ENCODE measurements at places on chromosomes 7 and 10.

DNA sequence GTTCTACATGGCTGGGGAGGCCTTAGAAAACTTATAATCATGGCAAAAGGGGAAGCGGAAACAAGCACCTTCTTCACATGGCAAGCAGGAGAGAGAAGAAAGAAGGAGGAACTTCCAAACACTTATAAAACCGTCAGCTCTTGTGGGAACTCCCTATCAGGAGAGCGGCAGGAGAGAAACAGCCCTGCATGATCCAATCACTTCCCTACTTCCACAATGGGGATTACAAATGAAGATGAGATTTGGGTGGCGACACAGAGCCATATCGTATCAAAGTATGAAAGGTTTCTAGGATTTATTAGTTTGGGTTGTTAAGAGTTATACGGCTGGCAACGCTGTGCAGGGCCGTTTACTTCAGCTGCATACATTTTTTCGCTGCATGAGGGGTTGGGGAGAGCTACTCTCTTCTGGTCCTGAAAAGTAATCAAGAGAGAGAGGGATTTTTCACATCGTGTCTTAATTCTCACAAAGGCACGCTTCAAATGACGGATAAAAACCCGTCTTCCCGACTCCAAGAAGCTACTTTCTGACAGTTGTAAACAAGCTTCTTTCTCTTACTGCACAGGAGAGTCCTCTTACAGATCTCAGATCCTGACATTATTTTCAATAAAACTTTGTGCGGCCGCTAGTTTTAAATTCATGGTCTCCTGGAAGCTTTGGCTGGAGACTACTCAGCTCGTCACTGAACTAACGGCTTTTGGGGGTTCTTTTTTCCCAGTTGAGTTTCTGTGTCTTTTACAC is 751 bp upstream of the GTPBP10 start:
- DNase-seq = no peak

DNA sequence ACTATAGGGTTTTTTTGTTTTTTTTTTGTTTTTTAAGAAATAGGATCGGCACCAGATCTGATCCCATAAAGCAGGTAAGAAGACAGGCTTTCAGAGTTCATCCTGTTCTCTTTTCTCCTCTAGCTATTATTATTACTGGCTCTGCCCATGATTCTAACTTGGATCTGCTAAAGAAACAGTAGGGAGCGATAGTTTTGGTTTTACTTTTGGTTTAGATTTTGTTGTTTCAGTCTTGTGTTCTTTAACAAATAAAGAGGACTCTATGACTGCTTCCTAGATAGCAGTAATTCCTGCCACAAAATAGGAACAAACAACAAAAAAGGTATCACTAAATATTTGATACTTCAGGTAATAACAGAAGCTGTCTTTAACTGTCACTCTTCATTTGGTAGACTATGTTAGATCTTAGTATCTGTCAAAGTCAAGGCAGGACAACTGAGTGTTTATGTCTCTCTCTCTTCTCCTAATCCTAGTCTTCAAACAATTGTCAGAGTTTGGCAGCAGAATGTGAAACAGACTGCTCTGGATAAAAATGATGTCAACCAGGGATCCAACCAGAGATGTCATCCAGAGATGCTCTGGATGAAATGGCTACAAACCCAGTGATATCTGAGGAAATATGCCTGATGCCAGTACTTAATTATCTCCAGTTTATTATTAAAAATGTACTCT is 99.8 kb downstream of the KMT2C start:
- DNase-seq = no peak

- DNase-seq = no peak
These were observed 33.6 kb downstream of the SMKR1 start for GRCh38 chr7:129535896-129536295.

DNA sequence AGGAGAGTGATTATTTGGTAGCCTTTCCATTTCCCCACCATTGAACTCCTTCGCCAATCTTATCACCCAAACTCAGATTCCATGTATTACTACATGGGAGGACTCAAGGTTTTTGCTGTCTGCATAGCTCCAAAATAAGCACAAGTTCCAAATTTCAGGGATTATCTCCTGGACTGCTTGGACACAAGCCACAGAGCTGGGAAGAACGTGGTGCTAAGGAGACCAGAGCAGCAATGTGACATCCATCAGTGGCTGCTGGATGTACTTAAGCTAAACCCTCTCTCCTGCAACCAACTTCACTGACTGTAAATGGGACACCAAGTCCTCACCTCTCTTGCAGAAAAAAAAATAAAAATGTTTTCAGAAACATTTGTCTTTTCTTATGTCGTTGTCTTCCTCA is 56.3 kb downstream of the NRP1 start:
- no peak for DNase-seq

DNA sequence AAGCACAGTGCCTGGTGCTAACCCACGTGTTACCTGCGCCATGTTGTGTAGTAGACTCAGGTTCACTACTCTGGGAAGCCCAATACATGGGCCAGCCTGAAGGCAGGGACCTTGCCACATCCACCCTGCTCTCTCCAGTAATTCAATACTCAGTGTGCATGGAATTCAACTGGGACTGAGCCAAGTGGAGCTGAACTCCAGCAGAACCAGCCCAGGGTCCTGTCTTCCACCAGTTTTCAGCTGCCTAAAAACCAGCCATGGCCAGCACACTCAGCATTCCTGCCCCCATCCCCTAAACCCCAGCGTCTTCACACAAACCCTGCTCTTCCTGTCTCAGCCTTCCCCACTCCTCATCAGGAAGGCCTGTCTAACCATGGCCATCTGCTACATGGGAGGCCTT is 15.4 kb downstream of the FGF8 start:
- no peak for DNase-seq

GRCh38 chr10:114603948-114604347 is 54.1 kb downstream of the ABLIM1 start:
- no peak for DNase-seq

GRCh38 chr7:23211589-23211988 is 29.7 kb downstream of the NUP42 start:
- DNase-seq = no peak

- DNase-seq = no peak
These were observed 40.6 kb upstream of the TSPAN13 start for GRCh38 chr7:16712916-16713315.
